ENCODE measurements at places on chromosomes 2 and 18.

GRCh38 chr2:85367180-85367579 lies 12.6 kb downstream of the ELMOD3 start:
- no peak for DNase-seq

DNA sequence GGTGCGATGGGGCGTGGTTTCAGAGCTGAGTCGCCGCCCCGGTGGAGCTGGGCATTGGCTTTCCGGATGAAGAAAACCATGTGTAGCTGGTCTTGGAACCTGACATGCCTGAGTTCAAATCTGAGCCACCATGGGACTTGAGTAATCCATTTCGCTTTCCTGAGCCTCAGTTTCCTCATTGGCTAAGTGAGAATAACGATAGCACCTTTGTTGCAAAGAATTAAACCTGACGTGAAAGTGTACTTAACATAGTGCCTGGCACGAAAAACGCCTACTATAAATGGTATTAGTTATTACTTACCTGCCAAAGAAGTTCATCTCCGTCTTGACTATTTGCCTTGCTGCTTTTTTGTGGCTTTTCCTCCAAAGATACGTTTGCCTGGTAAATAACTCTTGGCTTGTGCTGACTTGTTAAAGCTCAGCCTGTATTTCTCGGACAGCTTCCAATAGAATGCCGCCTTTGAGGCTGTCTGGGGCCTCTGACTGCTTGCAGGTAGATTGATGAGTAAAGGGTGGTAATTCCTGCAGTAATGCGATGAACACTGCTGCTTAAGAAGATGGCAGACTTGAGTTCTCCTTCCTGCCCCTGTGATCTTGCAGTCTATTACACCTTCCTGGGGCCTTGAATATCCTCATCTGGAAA lies 1.3 kb downstream of the CDCA7 start:
- no peak for DNase-seq

GRCh38 chr2:70807102-70807827 lies 13.1 kb downstream of the CLEC4F start:
- no peak for DNase-seq

DNA sequence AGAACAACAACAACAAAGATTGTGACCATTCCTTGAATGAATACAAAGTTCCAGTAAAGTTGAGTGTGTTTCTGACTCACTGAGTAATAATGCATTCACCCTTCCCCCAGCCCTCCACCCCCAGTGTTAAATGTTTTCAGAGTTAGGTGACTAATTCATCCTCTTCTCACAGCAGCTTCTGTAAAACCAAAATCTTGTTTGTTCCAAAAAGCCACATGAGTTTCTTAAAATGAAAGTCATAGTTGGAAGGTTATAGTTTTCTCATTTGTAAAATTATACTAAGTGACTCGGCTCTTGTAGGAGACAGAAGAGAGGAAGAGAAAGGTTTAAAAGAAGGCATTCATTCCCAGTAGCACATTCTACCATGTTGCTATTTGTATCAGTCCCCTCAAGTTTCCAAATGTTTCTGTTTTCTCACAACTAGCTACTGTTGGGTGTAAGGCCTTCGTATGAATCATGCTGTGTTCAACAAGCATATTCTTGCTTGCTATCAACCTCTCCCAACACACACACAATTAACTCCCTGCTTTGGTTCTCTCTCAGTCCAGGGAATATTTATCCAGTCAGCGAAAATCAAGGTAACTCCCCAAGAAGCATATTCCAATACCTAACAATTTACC lies 75.3 kb downstream of the MBD2 start:
- DNase-seq = peak; percentile 16

GRCh38 chr18:12597760-12598159 lies 60.1 kb downstream of the SPIRE1 start:
- DNase-seq = peak; percentile 7

- no peak for DNase-seq
Measured at GRCh38 chr2:233439191-233439590, 84.9 kb downstream of the DGKD start.

- no peak for DNase-seq
Measured at GRCh38 chr2:157737656-157738055, 109.0 kb upstream of the ACVR1C start.

DNA sequence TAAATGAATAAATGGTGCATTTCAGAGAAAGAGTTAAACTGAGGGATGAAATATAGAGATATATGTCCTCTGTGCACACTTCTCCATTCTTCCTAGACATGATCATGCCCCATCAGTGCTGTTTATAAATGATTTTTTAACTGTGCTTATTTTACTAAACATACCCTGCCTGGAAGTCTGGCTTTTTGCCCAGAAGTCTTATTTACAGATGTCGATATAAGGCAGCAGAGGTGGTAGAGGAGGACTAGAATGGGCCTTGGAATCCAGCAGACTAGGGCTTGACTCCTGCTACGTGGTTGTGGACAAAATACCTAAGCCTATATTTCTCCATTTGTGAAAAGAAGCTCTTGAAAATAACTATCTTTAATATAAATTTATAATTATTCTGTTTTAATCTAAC lies 355.5 kb downstream of the RAD51AP2 start:
- no peak for DNase-seq

DNA sequence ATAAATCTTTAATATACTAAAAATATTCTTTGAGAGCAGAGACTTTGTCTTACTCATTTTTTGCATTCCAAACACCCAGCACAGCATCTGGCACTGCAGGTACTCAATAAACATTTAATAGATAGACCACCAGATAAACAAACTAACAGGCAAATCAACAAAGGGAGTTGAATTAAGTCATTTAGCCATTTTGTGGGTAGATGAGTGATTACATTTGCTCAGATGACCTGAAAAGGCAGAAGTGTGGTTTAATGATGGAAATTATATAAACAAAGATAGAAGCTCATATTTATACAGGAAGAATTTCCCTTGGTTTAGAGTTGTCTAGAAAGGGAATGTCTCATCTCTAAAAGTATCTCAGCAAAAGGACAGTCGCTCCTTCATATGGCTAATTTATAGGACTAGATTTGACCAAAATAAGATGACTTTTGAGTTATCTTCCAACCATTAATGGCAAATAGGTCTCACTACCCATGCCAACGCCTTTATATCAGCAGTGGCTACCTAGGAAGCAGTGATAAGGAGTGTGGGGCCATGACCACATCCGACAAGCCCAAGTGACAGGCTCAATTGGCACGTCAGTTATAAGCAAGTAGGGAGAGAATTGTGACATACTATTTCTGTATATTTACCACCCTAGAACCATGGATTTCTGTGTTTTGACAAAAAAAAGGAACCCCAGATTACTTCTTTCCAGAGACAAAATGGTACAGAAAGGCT lies 173.5 kb downstream of the ATAD2B start:
- no peak for DNase-seq

GRCh38 chr2:241273210-241274020 lies 42.1 kb downstream of the HDLBP start:
- DNase-seq = no peak

GRCh38 chr2:44715671-44716081 lies 225.8 kb upstream of the SIX3 start:
- DNase-seq = no peak

DNA sequence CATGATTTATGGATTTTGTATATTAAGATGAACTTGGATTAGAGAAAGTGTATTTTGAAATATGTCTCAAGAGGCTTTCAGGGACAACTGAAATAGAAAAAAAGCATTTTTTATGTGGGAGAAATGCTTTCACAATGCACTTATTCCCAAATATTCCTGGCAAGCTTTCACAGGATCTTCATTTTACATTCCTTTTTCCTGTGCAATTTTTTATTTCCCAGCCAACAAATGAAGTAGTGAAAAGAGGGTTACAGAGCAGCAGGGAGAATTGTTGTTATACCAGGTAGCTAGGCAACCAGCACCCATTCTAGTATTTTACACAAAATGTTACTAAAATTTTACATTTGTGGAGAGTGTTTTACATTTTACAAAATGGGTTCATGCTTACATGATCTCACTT lies 167.0 kb upstream of the RPRM start:
- no peak for DNase-seq

- no peak for DNase-seq
Measured at GRCh38 chr2:204104811-204105210, 168.2 kb downstream of the ICOS start.

Measured in brain pericyte (primary cell).